ENCODE measurements at places on chromosomes 7 and 10.

DNA sequence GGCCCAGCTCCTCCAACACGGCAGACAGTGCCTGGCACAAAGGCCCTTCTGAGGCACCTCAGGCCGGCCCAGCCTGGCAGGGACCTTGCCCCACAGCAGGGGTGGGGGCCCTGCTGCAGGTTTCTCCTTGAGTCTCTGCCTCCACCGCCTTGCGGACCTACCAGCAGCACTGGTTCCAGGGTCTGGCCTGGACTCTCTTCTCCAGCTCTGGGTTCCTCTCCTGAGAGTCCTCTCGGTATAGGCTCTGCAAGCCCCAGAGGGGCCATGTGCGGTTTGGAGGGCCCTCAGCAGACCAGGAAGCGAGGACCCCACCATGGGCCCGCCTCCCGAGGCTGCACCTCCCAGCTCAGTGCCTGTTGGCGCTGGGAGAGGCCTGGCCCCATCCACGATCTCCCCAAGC, 38.1 kb upstream of the ADGRA1 start:
- DNase-seq: no peak

- DNase-seq: no peak
Measured at GRCh38 chr7:99588868-99589267, 9.2 kb upstream of the TMEM225B start.

GRCh38 chr7:101362334-101363195, at the start of gene COL26A1:
Gene COL26A1, plus strand, starts transcription at chr7:101362875. Its CDS starts 158 bp downstream, at chr7:101363033.
- DNase-seq: peak; percentile 63

DNA sequence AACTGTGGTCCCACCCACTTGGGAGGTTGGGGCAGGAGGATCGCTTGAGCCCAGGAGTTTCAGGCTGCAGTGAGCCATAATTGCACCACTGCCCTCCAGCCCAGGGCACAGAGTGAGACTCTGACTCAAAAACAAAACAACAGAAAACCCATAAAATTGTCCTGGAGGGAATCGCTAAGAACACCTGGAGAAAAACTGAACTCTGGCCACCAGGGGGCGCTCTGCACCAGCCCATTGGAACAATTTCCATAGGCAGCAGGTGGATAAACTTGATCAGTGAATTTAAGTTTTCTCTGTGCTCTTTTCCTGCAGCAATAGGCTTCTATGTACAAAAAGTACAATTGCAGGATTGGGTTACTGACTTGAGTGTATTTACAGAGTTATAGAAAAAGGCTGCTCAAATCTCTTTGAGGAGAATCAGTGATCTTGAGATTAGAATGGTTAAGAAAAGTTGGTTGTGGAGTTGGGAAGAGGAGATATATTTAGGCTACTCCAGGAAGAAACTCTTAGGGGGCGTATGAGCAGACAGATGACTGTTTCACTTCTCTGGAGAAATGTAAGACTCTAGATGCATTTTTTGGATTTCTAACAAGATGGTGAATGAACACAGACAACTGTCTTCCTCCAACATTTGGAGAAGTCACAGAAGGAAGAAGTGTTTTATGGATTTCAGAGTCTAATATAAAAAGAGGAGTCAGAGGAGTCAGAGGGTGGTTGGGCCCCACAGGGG, 274.9 kb upstream of the GALNT17 start:
- peak; percentile 83 for DNase-seq

- DNase-seq: no peak
Measured at GRCh38 chr10:60239228-60239627, 150.4 kb downstream of the ANK3 start.

DNA sequence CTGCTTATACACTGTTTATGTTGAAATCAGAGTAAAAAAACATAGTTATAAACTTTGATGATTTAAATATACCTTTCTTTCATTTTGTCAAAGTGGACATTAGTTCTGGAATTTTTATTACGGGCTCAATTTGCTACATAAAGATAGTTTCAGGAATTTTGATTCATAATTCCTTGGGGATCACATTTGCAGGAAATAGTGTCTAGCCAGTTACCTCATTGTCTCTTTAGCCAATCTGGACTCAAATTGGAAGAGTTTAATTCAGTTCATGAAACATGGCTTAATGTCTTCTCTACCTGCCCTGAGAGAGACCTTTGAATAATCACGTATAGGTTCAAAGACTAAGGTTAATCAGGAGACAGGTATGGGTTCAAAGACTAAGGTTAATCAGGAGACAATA, 262.6 kb downstream of the HGF start:
- no peak for DNase-seq

GRCh38 chr7:23928418-23928775, 218.4 kb downstream of the STK31 start:
- no peak for DNase-seq

DNA sequence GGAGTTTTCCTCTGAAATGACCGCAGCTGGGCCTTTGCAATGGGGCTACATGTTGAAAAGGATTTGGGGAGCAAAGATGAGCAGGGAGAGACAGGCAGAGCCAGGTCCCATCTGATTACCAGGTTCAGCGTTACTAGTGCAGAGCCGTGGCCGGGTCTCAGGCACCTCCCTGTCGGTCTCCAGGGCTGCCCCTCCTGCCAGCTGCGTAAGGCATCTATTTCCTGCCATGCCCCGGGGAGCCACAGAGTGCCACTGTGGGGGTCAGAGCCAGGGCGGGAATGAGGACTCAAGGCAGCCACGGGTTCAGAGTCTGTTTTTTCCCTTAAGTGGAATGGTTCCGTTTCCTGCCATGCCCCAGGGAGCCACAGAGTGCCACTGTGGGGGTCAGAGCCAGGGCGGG, 382.6 kb upstream of the SHH start:
- DNase-seq: no peak

- DNase-seq: peak; percentile 72
Measured at GRCh38 chr10:94066411-94066810, 72.7 kb downstream of the PLCE1 start.

GRCh38 chr10:114694062-114694461, 36.0 kb upstream of the ABLIM1 start:
- no peak for DNase-seq

DNA sequence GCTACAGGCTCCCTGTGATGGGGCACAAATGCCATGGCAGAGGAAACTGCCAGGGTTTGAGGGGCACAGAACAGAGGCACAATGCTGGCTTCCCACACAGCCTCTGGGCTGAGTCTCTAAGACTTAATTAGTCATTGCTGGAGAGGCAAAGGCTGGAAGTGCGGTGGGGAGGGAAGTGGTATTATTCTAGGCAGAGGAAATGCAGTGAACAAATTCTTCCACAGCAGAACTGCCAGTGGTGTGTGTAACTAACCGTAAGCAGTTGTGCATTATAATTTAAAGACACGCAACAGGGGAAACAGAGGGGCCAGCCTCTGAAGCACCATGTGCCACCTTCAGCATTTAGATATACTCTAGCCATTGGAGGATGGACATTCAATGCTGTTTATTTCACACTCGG, 12.8 kb downstream of the ICA1 start:
- no peak for DNase-seq

DNA sequence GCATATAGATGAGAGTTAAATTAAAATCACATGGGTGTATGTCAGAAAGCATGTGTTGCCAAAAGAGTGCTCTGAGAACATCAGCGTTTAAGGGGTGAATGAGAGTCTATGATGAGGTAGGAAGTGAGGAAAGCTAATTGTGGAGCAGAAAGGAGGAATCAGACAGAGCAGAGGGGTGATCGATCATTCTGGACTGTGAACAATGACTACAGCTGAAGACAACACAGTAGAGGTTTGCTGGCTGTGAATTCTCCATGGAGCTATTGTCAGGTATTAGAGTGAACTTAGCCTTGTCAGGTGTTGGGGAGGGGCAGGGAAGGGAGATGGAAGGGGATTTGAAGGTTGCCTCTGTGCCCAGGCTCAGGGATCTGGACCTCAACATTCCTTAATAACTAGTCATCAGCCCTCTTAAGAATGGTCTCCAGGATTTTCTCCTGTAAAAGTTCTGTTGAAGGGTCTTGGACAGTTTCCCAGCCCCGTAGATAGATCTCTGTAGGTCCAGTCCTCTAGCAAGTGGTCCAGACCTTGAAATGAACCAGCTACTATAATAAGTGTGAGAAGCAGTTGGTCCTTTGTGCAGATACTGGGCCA, 57.1 kb downstream of the KIF5B start:
- DNase-seq: no peak

DNA sequence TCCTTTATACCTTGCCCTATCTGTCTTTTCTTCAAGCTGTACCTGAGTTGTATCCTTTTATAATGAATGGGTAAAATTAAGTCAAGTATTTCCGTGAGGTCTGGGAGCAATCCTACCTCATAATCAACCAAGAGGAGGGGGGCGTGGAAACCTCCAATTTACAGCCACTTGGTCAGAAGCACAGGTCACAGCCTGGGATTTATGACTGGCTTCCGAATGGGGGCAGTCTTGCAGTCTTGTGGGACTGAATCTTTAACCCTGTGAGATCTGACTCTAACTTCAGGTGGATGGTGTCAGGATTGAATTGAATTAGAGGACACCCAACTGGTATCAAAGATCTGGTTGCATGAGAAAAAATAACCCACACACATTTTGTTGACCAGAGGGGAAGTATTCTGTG, 23.5 kb upstream of the KCNMA1 start:
- no peak for DNase-seq

DNA sequence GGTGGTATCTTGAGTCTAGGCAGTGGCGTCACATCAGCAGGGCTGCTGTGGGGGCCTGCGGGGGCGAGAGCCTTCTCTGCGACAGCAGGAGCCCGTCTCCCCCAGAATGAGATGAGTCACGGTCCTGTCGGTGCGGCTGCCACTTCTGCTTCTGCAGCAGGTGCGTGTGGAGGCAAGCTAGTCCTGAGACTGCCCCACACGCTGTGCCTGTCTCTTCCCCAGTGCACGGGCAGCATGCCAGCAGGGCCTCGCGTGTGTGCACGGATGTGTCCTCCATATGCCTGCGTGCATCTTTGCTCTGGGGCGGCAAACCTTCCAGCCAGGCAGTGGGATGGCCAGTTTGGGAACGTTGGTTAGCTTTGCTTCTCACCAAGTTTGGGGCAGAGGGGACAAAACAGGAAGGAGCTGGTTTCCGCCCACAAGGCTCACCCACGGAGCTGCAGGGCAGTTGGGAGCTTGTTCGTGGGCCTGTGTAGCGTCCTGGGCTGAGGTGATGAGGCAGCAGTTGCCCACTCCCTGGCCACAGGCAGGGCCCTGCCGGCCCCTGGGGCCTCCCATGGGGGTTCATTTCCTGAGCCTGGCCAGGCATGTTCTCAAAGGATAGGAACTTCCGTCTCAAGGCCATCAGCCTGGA, 60.8 kb upstream of the PPIF start:
- DNase-seq: no peak

GRCh38 chr7:115299397-115300037, 377.6 kb downstream of the MDFIC start:
- DNase-seq: no peak

GRCh38 chr10:24771943-24772694, 48.4 kb upstream of the ARHGAP21 start:
- no peak for DNase-seq

- DNase-seq: peak; percentile 92
Measured at GRCh38 chr10:43128958-43129706, 9.1 kb upstream of the CSGALNACT2 start.

GRCh38 chr7:22909917-22910316, 87.3 kb upstream of the TOMM7 start:
- no peak for DNase-seq

DNA sequence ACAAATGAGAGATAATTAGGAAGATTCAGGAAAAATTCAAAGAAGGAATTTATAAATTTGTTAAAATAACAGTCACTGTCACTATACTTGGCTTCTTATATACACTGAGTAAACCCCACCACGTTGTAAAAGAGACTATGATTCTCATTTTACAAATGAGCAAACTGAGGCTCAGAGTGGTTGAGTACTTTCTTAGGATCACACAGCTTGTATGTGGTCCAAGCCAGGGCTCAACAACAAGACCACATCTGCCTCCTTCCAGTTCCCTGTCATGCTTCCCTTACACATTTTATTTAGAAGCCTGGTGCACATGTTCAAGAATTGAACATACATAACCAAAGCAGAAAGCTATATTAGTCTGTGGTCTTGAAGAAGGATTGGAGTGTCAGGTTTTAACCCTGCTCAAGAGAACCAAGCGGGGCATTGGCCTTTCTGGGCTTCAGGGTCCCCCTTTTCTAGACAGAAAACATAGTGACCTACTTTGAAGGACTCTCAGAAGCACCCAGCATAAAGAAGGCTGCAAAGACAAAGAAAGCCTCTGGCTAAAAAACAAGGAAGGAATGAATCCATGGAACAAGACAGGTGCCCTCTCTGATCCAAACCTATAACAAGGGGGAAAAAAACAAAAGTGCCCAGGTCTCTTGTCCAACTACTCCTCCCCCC, 846 bp downstream of the MRLN start:
- no peak for DNase-seq

DNA sequence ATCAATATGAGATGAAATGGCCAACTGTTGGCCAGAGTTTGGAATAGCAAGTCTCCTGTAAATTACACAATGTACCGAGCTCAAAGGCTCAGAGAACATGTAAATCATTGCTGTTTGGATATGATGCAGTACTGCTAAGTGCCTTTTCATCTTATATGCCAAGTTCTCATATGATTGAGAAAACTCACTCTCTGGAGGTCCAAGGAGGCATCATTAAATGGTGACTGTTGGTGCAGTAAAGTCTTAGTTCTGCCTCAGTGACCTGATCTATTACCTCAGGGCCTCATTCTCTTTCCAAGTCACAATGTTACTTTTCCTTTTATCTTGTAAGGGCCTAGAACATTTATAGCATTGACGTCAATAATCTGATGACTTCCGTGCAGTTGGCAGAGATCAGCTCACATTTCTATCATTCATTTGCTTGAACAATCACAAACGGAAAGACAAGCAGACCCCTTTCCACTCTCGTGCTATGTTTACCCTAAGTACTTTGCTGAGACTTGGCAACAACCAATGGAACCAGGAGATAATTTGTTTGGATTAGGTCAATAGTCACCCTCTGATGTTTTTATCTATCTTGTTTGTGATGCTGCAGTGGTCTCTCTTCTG, 32.6 kb upstream of the PDK4 start:
- no peak for DNase-seq

DNA sequence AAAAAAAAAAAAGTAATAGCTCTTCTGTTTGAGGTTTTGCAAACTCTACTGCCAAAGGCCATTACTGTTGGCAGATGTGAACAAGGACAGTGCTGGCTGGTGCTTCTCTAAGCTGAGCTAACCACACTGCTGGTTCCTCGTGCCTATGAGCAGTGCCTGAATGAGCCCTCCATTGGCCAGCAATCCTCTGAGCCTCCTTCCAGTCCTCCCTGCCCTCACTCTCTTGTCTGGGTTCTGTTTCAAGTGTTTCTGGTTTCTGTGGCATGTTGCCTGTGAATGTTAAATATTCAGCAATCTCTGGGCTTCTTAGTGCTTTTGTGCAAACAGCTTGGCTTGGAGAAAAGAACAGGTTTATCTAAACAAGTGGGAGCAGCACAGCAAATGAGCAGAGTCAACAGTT, 161.3 kb upstream of the AUTS2 start:
- no peak for DNase-seq

GRCh38 chr7:114588506-114588905, 173.9 kb downstream of the FOXP2 start:
- no peak for DNase-seq
